ENCODE measurements at places on chromosomes 7 and 10.

DNA sequence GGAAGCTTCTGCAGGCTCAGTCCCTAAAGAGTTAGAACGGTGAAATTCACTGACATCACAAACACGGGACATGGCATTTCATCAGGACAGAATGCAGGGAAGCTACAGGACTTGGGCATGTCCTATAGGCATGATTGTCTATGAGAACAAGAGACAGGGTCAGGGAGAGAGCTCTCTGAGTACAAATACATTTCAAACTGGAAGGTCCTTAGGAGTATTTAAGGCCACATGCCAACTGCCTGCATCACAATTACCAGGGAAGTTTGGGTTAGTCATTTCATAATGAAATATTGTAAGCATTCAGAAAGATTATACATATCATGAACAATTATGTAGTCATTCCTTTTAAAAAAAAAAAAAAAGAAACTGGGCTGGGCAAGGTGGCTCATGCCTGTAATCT, 71.3 kb downstream of the CREB3L2 start:
- DNase-seq, result no peak

DNA sequence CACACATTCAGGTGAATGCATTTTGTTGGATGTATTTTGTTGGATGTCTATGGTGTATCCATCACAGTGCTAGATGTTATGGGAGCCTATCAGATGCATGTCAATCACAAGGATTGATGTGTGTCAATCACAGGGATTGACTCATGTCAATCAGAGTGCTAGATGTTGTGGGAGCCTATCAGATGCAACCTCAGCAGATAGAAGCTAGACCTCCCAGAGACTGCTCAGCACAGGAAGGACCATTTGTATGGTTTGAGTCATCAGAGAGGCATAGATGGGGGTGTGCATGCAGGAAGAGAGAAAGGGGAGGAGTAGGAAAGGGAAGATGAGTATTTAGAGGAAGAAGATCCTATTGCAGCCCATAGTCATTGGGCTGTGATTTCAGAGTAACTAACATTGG, 48.3 kb upstream of the PITRM1 start:
- no peak for DNase-seq

- DNase-seq, result no peak
Observed at GRCh38 chr7:151809146-151809863, 67.6 kb downstream of the PRKAG2 start.

DNA sequence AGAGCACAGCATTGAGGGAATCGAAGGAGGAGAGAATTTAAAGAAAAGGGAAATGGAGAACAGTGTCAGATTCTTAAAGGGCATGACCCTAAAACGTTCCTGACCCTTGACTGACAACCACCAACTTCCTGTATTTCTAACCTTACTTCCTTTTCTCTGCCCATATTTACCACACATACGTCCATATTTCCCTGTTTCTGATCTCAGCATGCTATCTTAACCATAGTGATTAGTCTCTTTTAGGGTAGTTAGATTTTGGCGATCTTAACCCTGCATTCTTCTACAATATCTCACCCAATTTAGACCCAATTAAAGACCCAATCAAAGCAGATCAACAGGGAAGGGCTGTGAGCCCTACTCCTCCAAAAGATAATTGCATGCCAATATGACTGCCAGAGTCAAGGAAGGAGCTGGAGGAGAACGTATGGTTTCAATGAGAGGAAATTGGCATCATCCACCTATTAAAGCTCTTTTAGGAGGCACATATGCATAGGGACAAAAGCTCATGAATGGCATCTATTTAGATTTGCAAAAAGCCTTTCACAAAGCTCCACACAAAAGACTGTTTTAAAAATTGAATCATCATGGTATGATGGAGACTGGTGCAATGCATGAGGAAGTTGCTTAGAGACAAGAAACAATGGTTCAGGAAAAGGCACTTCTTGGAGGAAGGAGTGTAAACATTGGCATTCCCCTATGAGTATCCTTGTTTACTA, 49.0 kb upstream of the ARHGAP12 start:
- no peak for DNase-seq

- no peak for DNase-seq
Observed at GRCh38 chr7:101740981-101741725, 76.3 kb upstream of the CUX1 start.

- no peak for DNase-seq
Observed at GRCh38 chr10:38094927-38095574, 914 bp downstream of the ZNF37A start.

DNA sequence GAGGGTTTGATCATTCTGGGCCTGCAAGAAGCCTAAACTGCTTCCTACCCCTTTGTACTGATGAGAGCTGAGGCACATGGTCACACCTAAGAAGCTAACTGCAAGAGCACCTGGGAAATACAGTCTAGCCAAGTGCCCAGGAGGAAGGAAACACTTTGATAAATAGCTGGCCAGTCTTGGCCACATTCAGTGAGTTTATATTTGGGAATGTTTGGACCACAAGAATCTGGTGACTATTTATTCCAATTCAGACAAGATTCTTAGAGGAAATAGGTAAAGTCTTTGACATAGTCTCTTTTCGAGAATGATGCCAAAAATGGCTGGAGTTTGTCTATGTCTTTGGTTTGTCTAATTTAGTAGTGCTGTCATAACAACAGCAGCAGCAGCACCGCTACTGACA, 213.6 kb downstream of the KIF20B start:
- no peak for DNase-seq

- no peak for DNase-seq
Observed at GRCh38 chr10:16592378-16592777, 70.7 kb upstream of the C1QL3 start.

DNA sequence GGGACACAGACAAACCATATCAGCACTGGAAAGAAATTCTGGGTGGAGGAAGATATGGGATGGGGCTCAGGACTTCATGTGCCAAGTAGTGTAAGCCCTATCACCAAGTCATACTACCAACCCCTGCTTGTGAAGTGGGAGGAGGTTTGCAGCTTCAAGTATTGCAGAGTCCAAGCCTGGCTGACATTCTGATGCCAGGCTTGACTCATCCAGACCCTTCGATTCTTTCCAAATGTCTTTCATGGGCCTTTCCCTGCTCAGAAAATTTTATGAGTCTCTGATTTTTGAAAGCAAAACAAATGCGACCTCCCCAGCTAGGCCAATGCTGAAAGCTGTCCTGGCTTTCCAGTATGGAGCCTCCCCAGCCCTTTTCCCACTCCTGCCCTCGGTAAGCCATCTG, 45.1 kb upstream of the SMNDC1 start:
- no peak for DNase-seq

- no peak for DNase-seq
Observed at GRCh38 chr7:106591146-106591545, 69.8 kb downstream of the CCDC71L start.

GRCh38 chr10:59006511-59007306, 169.7 kb upstream of the PHYHIPL start:
- no peak for DNase-seq

GRCh38 chr7:32533276-32534029, 38.2 kb downstream of the AVL9 start:
- DNase-seq, result no peak

Data from NCI-H1417 treated with DMSO at 0.1 percent for 48 hours (cell line).